ENCODE measurements at places on chromosomes 2 and 18. TPM values are rescaled to one million over a fixed set of nuclear protein-coding genes. Genes with fewer than 3 reads are reported as not detected.

The ACADL gene
- not detected for total RNA-seq

GRCh38 chr2:167940734-167941507 lies 306.5 kb downstream of the STK39 start:
- no peak for DNase-seq

- DNase-seq, result no peak
Measured at GRCh38 chr2:132998221-132998620, 328.2 kb upstream of the LYPD1 start.

DNA sequence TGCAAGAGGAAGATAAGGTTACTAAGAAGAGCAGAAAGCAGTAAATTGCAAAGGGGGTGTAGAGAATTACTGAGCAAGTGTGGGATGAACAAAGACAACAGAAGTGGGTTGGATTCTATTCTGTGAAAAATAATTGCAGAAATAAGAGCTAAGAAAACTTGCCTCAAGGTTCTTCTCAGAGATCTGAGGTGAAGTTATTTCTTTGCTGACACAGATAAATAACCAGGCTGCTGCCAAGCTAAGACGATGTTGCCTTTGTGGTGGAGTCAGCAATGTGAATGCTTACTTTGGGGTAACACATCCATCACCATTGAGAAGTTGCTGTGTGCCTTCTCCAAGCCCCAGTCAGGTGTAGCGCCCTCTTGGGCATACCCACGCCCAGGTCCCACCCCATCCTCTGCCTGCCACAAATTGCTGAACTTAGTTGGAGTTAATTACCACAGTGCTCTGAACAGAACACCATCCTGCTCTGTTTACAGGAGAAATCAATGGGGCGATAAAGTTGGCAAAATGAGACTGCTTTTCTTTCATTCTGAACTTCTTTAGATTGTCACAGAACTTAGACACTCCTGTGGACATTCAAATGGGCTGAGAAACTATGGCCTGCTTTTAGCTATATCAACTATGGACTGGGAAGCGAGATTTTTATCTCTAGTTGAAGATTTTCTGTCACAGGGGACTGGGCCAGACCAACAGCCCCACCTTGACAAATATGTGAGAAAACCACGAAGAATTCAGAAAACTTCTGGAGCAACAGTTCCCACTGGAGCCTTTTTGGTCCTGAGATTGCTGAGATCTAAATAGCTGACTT lies 283.6 kb downstream of the TMX3 start:
- no peak for DNase-seq

GRCh38 chr2:218249691-218250090 lies 11.1 kb upstream of the GPBAR1 start:
- DNase-seq, result no peak

DNA sequence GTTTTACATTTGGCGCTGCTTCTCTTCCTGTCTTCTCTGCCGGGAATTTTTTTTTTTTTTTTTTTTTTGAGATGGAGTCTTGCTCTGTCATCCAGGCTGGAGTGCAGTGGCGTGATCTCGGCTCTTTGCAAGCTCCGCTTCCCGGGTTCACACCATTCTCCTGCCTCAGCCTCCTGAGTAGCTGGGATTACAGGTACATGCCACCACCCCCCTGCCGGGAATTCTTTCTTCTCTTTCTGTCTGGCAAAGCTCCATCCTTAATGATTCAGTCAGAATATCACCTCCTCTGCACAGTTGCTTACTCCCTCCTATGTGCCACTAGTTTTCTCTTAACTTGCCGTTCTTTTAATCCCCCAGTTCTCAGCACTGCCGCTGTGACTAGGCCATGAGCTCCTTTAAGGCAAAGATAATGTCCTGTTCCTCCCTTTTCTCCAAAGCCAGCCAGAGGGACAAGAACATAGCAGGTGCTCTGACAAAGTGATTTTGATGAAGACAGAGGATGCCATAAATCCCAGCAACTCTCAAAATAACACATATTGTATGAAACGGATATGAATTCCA lies 112.1 kb upstream of the LRATD1 start:
- DNase-seq, result no peak

Data from activated T-cell treated with anti-CD3 and anti-CD28 coated beads, Interleukin-2, amount 50 U/mL, for 4 hours (primary cell).